ENCODE measurements at places on chromosomes 4 and X. TPM values are rescaled to one million over a fixed set of nuclear protein-coding genes. Genes with fewer than 3 reads are reported as not detected.

GRCh38 chr4:7539659-7540058, 104.9 kb upstream of the PSAPL1 start:
- DNase-seq, result peak; percentile 87

GRCh38 chrX:103889216-103889615, 57.2 kb upstream of the RAB9B start:
- DNase-seq, result no peak

GRCh38 chr4:60637976-60638375, 562.1 kb upstream of the ADGRL3 start:
- DNase-seq, result no peak

The GCNA gene
- 1.2 TPM for total RNA-seq

Data from A172 (cell line).